ENCODE measurements at places on chromosomes 3 and 15.

DNA sequence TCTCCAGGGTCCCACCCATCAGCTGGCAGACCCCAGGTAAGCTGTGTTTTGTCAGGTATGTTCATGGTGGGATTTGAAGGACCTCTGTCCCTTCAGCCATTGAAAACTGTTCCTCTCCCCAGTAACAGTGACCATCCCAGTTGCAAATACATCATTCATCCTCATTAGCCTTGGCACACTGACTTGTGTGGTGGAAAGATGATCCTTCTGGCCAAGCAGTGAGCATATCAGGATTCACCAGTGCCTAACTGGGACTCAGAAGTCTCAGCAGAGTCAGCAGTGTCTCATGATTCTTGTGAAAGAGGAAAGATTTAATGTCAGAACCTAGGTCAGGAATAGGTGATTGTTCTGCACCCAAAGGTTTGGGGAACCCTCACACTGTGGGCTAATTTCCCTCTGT lies 90.2 kb downstream of the DNAJB8 start:
- no peak for DNase-seq

DNA sequence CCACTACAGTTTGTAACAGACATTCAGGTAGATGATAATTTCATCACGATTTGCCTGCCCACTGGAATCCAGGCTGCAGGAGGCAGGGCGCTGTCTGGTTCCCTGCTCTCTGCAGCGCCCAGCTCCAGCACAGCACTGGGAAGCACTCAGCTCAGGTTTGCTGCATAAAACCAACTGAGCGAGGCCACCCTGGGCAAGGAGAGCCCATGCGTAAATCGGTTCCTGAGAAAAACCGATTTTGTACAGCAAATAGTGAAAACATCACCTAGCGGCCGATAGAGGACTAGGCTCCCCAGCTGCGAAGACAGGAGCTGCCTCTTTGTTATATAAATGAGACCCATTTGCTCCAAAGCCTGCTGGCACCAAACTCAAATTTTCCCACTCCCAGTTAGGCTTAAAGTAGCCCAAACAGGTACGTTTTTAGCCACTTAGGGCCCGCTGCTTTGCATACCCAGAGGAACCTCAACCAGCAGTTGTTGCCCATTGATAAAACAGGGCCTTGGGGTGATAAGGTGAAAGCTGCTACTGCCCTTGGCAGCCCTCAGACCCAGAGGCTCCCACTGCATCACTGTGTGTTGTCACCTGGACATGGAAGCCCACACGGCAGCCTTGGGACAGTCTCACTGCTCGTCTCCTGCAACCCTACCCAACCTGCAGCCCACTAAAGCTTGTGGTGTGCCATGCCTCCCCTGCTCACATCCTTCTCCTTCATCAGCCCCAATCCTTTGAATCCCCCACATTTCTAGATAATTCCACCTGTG lies 47.5 kb downstream of the ALDH1L1 start:
- no peak for DNase-seq

DNA sequence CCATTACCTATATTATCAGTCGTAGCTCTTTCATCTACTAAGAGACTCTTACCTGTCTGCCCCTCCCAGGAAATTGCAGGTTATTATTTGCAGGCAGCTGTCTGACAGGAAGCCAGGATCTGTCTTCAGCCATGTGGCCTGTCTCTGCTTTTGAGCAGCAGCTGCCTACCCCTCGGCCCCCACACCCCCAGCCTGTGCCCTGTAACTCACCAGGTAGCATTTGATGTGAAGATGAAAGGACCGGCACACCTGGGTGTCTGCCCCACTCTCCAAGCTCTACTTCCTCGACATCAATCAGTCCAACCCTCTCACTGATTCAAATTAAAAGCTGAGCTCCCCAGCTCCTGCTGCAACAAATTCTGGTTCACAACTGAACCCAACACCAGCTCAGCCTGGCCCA lies 197.2 kb upstream of the CTNNB1 start:
- DNase-seq, result no peak

DNA sequence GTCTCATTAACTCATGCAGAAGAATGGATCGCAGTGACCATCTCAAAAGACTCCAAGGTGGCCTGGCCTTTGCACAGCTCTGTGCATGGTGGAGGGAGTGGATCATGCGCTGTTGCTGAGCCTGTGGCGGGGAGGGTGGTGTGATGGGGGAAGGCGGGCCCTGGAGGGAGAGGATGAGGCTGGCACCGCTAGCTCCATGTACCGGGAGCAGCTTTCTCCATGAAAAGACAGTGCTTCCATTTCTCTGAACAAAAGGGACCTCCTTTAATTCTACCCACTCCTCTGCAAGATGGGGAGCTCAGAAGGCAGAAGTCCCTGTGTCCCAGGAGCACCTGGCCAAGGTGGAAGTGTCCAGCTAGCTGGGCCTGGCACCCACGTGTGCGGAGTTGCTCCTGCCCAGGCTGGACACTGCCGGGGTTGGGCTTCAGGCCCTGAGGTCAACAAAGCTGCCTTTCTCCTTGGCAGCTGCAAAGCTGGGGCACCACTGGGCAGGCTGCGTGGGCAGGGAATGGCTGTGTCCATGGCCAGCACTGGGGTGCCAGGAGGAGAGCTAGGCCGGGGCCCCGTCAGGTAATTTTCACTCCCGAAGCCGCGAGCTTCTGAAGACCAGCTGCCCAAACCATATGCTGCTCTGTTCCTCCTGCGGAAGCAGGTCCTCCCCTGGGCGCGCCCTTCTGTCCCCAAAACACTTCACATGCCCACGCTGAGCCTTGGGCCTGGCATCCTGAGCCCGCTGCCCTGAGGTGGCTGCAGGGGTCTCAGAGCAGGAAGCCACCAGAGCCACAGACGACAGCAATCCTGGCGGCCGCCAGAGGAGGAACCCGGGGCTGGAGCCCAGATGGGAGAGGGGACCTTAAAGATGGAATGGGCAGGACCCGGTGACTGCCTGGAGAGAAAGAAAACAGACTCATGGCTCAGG lies 6.4 kb downstream of the MAP6D1 start:
- DNase-seq, result no peak

GRCh38 chr3:138438896-138439295 lies 4.5 kb downstream of the ESYT3 start:
- no peak for DNase-seq

- DNase-seq, result no peak
These were observed 234.1 kb downstream of the MEX3B start for GRCh38 chr15:81811736-81812135.

- no peak for DNase-seq
These were observed 22.6 kb downstream of the SLC51A start for GRCh38 chr3:196238612-196239560.

GRCh38 chr3:53891497-53892285 lies at the start of gene SELENOK:
Gene SELENOK (minus strand): TSS chr3:53891859.
- DNase-seq, result peak; percentile 98

GRCh38 chr3:176741664-176742047 lies 455.6 kb downstream of the TBL1XR1 start:
- DNase-seq, result no peak

DNA sequence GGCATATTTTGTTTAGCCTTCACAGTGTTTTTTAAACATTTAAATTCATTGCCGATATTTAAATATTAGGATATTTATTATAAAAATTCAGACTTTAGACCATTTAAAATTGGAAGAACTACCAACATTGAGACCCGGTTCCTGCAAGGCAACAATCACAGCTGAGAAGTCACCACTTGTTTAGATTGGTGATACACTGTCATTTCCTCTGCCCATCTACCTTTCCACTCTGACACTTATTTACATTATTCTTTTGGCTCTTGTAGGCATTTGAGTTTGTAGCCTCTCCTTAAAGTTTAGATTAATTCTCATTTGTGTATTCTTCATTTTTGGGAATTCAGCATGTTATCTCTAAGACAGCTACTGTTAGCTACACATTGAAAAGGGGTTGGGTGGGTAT lies 10.3 kb upstream of the IL20RB start:
- DNase-seq, result no peak

DNA sequence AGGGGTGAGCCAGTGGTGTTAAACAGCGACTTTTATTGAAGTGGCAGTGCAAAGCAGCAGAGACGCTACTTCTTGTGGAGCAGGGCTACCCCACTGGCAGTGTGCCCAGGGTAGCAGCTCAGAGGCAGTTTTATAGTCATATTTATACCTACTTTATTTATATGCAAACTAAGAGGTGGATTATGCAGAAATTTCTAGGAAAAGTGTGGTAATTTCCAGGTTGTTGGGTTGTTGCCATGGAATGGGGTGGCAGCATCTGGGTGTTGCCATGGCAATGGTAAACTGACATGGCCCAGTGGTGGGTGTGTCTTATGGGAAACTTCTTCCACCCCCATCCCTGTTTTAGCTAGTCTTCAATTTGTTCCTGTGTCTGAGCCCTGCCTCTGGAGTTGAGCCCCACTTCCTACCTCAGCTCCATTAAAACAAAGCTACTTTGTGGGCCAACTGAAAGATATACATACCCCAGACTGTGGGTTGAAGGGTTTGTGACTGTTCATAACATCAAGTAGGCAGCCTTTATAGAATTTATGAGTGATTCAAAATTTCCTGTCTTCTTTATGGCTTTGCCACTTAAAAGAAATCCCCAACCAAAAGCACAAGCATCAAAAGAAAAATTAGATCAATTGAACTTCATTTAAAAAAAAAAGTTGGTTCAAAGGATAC lies 60.3 kb downstream of the EBLN2 start:
- no peak for DNase-seq

DNA sequence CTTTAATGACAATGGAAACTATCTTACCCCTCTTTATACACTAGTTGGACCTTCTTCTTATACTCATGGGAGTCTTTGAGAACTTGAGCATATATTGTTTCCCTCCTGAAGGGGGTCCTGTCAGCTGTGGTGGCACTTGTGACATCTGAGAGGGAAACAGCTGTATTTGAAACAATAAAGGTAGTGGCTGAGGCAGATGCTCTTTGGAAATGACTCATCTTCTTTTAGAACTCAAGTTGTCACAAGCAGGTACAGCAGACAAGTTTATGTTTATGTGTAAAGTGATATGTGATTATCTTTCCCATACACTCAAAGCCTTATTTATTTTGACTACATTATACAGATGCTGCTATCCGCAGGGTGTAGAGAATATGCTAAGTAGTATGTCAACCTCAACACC lies 220.0 kb upstream of the GRM7 start:
- no peak for DNase-seq

- DNase-seq, result no peak
These were observed 141.9 kb downstream of the LPP start for GRCh38 chr3:188295876-188296275.

DNA sequence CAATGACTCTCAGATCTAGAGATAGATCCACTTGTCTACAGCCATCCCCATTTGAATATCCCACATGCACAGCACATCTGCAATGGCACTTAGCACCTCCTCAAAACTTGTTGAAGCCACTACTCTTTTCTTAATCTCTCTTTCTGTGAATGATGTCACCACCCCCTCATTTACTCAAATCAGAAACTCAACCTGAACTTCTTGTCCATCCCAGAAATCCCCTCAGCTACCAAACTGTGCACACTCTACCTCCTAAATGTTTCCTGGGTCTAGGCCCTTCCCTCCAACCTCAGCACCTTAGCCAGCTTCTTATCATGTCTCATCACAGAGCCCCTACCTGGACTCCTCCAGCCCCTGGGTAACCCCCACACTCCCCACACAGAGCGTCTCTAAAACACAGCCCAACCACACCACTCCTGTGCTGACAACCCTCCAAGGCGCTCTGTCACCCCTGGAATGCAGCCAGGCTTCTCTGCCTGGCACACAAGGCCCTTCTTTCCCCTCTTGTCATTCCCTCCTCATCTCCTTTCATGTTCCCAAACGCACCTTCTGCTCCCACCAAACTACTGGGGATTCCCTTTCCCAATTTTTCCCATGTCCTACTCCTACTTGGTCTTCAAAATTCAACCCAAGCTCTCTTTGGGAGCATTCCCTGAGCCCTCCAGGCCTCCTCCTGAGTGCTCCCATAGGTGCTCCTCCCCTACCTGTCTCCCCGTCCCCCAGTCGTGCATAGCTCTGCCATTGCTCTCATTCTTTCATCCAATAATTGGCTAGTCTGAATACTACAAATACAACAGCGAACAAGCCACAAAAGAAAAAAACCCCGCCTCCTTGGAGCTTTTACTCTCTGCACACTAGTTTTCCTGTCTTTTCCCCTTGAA lies 39.8 kb upstream of the ZBTB38 start:
- DNase-seq, result no peak

DNA sequence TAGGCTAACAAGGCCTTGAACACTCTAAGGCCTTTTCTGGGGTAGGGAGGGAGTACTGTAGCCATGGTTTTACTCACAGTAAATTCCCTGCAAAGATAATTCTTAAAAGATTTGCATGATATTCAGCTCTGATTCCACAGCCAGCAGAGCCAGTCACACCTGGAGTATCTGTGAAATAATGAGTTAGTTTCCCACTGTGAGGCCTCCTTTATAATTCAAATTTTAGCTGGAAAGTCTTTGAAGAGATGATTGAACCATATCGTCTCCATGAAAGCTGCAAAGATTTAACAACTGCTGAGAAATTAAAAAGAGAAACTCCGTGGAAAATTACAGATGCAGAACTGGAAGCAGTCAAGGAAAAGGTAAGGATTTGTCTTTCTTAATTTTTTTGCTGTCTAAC lies 32.3 kb upstream of the DUT start:
- no peak for DNase-seq

DNA sequence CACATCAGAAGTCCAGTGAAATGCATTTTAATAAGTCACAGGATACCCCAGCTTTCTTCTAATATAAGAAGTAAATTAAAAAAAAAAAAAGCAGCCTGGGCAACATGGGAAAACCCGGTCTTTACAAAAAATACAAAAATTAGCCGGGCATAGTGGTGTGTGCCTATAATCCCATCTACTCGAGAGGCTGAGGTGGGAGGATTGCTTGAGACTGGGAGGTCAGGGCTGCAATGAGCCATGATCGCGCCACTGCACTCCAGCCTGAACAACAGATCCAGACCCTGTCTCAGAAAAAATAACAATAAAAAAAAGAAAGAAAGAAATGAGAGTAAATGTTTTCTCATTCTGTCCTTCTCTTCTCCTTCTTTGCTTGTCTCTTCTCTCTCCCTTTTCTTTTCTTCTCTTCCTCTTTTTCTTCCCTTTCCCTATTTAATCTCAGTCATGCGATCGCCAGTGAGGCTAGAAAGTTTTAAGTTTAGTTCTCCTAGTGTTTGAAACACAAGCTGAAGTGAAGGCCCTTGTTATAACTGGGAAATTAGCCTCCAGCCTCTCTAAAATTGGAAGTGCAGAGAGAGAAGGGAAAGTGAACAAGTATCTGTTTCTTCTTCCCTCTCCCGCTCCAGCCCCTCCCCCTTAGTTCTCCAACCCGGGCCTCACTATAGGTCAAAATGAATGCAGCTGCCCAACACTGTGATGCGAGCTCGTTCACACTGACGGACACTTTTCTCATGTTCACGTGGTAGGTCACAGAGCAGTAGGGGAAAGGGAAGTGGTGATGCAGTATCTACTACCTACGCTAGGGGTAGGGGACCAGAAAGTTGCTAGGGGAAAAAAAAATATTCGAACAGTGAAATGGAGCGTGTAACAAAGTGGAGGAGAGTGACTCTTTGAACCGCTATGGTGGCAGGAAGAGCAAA lies 23.5 kb upstream of the TSC22D2 start:
- DNase-seq, result peak; percentile 72

- no peak for DNase-seq
These were observed 4.6 kb downstream of the FBXL22 start for GRCh38 chr15:63601704-63602185.

DNA sequence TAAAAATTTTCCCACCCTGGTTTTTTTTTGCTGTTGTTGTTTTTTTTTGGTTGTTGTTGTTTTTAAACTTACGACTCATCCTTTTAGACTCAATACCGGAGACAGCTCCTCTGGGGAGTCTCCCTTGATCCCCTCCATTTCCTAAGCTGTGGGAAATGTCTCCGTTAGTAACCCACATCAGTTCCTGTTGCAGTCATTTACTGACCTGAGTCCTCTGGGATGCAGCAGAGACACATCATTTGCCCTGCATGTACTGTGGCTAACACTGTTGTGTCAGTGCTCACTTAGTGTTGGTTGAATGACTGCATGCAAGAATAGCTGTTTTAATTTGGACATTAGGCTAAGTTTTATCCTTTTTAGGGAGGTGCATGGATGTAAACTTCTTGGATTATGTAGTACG lies 83.8 kb downstream of the MBNL1 start:
- DNase-seq, result no peak

All from GDM1 (cell line).